Ecto neural progenitor cell (in vitro differentiated cells): ENCODE measurements at places on chromosomes 12 and 14.

GRCh38 chr14:82354126-82354525 is 820.5 kb upstream of the SEL1L start:
- no peak for DNase-seq

GRCh38 chr14:84351646-84352045 is 1178.3 kb upstream of the FLRT2 start:
- DNase-seq, result no peak

DNA sequence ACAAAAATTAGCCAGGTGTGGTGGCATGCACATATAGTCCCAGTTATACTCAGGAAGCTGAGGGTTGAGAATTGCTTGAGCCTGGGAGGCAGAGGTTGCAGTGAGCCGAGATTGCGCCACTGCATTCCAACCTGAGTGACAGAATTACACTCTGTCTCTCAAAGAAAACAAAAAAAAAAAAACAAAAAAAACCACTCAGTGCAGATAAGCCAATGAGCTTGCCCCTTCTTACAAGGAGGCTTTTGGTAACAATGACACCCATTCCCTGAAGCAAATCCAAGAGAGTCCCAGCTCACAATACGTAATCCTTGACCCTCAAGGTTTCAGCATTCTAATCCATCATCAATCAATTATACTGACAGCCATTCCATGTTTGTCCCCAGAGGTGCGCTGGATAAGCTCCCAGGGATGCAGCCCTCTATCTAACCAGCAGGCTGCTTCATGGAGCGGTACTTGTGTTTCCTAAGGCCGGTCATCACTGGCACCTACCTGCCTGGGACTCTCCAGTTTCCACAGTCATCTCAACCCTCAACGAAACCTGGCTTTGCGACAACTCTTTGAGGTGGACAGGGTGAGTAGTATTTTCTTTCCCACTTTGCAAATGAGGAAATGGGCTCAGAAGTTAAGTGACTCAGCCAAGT is 12.4 kb downstream of the GCN1 start:
- DNase-seq, result no peak

- DNase-seq, result no peak
Measured at GRCh38 chr14:58647777-58648176, 10.0 kb downstream of the DACT1 start.

- DNase-seq, result no peak
Measured at GRCh38 chr12:112214064-112214463, 88.7 kb downstream of the TRAFD1 start.

- DNase-seq, result no peak
Measured at GRCh38 chr12:75507086-75507485, 4.3 kb downstream of the KRR1 start.

- no peak for DNase-seq
Measured at GRCh38 chr14:64762044-64763034, 58.1 kb downstream of the PLEKHG3 start.

DNA sequence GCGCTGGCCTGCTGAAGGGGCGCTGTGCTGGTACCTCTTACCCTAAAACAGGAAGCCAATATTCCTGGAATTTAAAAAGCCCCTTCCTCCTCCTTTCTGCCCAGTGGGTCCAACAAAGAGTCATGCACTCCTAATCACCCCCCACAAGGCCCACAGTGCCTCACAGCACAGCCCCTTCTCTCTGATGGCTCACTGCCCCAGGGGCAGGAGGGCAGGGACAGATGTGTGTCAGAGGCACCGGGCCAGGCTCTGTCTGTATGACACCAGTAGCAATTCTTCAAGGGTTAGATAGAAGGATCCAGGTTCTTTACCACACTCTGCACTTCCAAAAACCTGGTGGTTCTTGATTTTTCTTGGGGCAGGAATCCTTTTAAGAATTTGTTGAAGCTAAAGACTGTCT is 8.9 kb downstream of the MYH6 start:
- no peak for DNase-seq

GRCh38 chr14:76051717-76052465 is 66.3 kb downstream of the IFT43 start:
- DNase-seq, result no peak

GRCh38 chr12:28955491-28955890 is 193.6 kb upstream of the FAR2 start:
- DNase-seq, result no peak

DNA sequence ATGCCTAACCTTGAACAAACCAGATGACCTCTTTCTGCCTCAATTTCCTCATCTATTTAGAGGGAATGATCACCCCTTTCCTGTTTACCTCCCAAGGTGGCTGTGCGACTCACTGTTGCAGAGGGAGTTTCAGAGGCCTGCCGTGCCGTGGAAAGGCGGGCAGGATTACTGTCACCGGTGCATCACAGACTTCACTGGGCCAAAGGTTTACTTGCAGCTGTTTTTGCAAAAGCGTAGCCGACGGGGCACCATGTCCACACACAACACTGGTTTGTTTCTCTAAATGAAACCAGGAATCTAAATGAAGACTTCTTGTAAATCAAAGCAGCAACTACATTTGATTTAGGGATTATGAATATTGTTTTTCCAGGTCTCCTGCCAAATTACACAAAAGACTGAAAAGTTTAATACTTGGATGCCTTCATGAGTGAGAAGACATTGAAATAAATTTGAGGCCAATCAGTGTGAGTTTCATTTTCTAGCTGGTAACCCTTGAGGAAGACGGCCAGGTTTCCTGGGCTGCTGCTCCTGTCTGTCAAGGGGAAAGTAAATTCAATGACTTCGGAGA is 696.1 kb upstream of the TMEM132C start:
- DNase-seq, result no peak

DNA sequence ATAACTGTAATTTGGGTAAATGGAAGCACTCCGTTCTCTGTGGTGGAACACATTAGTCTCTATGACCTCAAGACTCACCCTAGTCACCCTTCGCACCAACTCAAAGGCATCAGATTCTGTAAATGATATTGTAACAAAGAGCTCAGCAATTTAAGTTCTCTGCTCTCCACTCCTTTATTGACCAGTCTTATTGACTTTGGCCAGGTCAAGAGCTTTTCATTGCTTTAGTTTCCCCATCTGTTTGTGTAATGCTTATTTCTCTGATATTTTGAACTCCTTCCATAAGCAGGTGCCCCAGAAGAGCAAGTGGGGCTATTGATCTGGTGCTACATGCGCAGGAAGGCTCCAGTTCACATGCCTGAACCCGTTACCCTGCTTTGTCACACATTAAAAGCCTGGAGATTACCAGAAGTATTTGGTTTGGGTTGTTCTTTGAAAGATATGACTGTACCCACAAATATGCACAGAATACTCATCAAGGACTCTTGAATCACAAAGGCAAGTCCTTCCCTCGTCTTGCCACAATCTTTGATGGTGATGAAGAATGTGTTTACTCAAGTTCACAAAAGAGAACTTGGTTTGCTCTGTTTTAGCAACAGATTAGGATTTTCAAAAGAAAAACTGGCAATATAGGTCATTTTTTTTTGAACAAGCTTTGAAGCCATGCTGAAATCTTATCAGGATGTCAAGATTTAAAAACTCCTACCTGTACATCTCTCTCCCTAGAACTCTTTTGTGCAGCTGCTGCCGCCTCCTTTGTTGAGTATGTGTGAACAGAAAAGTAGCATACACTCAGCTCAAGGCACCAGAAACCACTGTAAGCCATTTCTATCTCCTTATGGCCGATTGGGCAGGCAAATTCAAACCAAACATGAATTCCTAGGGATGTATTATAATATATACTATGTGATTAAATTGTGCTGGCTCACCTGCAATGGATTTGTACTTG is 193.9 kb downstream of the BCAT1 start:
- no peak for DNase-seq

GRCh38 chr14:101726295-101726953 is 35.1 kb upstream of the PPP2R5C start:
- peak; percentile 25 for DNase-seq

DNA sequence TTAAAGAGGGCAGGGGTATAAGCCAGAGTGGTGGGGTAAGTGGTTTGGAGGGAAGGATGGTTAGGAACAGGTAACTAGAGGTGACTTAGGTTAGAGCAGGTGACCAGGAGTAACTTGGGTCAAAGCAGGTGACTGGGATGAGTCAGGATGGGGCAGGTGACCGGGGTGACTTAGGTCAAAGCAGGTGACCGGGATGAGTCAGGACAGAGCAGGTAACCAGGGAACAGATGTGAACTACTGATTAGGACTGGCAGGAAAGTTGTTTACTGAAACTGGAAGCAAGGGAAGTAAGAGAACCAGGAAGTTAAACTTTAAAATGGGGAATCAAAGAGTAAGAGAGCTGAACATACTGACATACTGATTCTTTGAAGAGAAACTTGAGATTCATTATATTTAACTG is 57.4 kb downstream of the FSCB start:
- no peak for DNase-seq

GRCh38 chr12:108815369-108815768 is 42.0 kb downstream of the SSH1 start:
- no peak for DNase-seq

GRCh38 chr12:5242440-5242839 is 189.5 kb upstream of the NTF3 start:
- no peak for DNase-seq

DNA sequence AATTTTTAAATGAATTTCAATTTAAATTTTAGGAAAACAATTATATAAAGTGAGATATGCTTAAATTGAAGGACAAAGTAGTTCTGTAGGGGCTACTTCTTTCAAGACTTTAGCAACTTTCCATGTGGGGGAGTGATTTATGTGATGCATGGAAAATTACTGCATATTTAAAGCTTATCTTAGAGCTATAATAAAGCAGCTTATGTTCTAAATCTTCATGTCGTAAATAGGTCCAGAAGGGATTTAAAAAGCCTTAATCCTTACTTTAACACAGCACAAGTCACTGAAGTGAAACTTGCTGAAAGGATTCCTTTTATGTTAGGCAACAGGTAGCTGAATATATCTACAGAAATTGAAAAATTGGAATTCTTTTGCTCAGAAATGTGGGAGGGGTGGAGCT is 340.4 kb downstream of the NAV3 start:
- no peak for DNase-seq

- DNase-seq, result peak; percentile 48
Measured at GRCh38 chr14:23727566-23728335, 91.6 kb downstream of the DHRS2 start.

DNA sequence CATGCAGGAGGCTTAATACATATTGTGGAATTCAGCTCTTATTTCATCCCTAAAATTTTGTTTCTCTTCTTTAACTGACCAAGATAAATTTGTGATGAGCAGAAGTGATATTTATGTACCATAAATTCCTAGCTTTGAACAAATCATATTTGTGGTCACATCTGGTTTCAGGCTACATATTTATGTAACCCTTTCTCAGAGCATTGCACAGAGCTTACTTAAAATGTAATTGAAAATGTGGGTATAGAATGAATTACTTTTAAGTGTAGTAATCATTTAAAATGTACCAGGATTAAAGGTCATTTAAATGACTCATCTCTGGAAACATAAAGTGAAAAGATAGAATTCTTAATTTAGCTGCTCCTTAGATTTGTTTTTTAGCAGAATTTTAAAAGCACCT is 129.9 kb upstream of the FRMD6 start:
- DNase-seq, result no peak

DNA sequence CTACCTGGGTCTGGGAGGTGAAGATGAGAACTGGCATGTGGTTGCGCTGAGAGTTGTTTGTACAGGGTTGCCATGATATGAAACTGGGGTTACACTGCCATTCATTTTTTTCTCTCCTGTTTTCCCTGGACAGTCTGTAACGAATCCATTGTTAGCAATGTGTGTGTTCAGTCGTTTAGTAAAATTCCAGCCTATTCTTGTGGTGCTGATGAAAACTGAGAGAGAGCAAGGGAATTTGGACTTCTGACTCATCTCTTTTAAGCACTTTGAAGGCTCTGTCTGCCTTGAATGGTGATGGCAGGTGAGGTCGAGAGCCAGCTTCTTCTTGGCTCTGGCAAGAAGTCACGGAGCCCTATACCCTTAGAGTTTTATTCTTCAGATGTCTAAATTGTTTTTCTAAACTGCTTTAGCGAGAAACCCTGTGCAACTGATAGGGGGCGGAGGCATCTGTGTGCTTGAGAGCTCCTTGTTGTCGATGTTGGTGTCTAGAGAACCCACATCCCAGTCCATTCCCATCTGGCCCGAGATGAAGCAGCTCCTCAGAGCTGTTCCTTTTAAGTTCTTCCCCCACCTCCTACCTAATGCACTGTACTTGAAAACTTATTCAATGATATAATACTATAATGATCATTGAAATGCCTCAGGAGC is 204.4 kb downstream of the TMX1 start:
- DNase-seq, result no peak

- no peak for DNase-seq
Measured at GRCh38 chr12:58396239-58396638, 454.9 kb downstream of the ATP23 start.

GRCh38 chr12:118448341-118448740 is 72.0 kb downstream of the SUDS3 start:
- no peak for DNase-seq

DNA sequence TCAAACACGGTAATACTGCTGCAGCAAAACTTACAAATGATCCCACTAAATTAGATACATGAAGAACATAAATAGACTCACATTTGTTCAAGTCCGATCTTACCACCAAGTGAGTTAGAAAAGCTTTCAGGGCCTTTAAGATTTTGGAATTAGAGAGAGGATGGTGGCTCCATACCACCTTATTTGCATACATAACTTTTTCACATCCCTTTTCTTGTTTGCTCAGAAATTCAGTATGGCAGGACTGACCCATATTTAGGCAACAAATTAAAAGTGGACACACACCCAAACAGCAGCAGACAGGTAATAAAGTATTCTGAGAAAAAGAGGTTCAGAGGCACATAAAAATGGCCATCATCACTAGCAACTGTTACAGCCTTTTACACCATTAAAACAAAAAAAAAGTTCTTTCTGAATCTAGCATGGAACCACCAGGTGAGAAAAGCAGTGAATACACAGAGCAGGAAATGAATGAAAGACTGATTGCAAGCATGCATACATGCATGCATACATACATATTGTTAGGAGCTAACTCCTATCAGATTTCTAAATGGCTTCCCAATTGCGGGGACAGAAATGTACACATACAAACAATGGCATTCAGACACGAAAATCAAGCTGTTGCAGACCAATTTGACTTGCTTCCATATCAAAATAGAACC is 23.3 kb downstream of the STXBP6 start:
- no peak for DNase-seq

- DNase-seq, result peak; percentile 81
Measured at GRCh38 chr12:39441963-39442830, 723 bp downstream of the KIF21A start.

DNA sequence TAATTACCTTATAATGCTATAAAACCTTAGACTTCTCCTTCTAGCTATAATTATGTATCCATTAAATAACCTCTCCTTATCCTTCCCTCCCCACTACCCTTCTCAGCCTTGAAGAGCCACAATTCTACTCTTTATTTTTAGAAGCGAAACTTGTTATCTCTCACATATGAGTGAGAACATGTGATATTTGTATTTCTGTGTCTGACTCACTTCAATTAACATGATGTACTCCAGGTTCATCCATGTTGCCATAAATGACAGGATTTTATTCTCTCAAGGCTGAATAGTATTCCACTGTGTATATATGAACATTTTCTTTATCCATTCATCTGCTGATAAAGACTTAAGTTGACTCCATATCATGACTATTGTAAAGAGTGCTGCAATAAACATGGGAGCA is 485.6 kb downstream of the FLRT2 start:
- no peak for DNase-seq
